Dorsolateral prefrontal cortex (tissue), 122 donors: ENCODE measurements at places on chromosomes 3 and 15.

DNA sequence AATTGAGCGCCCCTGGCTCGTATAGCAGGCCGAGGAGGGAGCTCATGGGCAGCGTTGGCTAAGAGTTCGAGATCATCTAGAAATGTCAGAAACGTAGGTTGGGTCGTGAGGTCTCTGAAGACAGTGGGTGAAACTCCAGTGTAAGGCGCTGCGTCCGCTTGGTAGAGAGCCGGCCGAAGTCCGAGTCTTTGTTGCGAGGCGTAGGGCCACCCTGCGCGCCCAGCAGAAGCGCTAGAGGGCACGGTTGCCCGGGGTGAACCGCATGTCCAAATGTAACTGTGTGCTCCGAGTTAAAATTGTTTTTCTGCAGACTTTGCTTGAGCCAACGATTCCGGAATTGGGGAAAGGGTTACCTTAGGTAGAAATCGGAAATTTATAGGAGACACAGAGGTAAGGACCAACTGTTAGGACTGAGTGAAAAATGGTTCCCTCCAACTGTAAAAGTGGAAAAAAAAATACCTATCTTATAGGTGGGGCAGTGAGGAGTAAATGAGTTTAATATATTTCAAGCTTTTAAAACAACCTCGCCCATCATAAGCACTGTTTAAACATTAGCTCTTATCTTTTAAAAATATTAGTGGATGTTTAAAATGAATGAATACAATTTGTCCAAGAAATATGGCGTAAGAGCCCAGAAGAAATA is 993 bp upstream of the SIAH2 start:
- DNase-seq: peak; percentile 79

GRCh38 chr15:83710452-83710851 is 56.5 kb downstream of the ADAMTSL3 start:
- DNase-seq: no peak

GRCh38 chr15:28911310-28911931 is 25.6 kb downstream of the APBA2 start:
- DNase-seq: no peak

DNA sequence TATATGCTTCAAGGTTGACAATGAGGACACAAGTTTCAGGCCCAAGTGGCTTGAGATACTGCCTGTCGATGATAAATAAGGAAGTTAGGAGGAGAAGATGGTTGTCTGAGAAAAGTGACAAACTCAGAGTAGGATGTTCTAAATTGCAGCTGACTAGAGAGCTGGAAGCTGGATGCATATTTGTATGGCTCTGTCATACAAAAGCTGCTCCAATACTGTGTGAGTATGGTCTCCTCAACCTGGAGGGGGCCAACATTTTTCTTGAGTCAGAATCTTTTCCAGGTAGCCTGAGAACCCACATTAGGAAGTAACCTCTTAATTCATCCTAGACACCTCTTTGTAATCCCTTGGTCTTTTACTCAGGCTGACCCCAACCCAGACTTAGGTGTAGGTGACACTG is 28.4 kb upstream of the TPRG1 start:
- DNase-seq: no peak

- DNase-seq: no peak
Observed at GRCh38 chr15:44397869-44398268, 29.6 kb upstream of the CTDSPL2 start.
